ENCODE measurements at places on chromosomes 11 and 22.

DNA sequence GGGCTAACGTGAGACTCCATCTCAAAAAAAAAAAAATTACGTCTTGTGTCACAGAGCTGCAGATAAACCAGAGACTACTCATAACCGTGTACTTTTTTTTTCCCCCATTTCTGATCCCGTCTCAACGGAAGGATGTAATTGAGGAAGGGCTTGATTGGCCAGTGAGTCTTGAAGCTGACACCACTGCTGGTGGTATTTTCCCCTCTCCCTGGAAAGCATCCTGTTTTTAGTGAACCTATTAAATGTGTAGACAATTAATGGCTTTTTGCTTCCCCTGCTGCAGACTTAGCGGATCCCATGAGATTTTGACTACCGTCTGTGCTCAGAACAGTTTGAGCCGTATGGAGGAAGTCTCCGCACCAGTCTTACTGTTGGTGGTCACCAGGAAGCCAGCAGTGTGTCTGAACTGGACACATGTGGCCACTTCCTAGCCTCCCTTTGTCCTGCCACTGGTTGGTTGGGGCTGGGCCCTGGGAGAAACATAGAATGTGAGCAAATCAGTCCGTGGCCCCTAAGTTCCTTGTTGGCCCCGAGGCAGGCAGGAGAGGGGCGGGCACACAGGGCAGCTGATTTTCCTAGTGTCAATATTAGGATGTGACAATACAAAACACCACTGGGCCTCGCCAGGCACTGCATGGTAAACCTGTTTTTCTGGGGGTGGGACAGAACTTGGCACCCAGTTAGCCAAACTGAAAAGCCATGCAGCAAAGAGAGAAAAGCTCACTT, 3.1 kb downstream of the BIK start:
- DNase-seq, result no peak

GRCh38 chr11:72226701-72227100, 2.1 kb downstream of the INPPL1 start:
- DNase-seq, result no peak

DNA sequence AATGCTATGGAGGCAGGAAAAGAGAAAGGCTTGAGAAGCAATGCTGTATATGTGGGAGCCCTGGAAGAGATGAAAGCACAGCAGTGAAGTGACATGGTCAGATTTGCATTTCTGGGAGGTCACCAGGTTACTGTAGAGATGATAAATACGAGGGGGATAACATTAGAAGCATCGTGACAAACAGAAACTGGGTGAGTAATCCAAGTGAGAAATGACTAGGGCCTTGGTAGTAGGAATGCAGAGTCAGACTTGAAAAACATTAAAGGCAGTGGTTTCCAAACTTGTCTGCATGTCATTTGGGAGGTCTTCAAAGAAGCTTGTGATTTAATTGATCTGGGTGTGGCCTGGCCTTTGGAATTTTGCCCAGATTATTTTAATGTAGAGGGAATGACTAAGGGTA, 43.9 kb downstream of the CCDC34 start:
- DNase-seq, result no peak

DNA sequence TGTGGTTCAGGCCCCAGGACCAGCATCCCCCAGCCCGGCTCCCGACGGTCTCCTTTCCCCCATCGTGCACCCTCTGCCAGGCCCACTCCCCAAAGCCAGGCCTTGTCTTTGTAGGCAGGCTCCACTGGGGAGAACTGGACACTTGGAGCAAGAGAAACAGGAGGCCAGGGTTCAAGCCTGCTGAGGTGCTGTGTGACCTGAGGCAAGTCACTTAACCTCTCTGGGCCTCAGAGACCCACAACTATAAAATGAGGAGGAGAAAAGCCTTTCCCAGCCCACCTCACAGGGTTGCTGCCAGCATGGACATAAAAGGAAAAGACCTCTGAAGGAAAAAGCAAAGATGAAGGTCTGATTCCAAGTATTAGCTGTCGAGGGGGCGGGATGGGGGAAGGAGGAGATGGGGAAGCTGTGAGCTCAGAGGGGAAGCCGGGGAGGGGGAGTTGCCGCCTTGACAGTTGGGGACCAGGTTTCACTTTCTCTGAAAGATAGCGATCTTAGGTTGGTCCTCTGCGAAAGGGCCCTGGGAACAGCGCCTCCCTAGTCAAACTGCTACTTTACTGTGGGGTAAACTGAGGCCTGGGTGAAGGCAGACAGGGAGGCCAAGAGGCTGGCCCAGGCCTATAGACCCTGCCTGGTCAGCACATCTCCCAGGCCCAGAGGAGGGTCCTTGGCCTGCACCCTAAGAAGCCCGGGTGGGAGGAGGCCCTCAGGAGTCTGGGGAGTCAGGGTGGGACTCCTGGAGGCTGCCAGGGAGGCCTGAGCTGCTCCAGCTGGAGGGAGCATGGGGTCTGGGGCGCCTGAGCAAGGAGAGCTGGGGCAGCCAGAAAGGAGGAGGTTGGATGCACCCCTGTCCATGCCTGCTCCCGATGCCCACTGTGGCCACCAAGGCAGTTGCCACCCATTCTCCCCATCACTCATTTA, 991 bp upstream of the OSM start:
- no peak for DNase-seq

DNA sequence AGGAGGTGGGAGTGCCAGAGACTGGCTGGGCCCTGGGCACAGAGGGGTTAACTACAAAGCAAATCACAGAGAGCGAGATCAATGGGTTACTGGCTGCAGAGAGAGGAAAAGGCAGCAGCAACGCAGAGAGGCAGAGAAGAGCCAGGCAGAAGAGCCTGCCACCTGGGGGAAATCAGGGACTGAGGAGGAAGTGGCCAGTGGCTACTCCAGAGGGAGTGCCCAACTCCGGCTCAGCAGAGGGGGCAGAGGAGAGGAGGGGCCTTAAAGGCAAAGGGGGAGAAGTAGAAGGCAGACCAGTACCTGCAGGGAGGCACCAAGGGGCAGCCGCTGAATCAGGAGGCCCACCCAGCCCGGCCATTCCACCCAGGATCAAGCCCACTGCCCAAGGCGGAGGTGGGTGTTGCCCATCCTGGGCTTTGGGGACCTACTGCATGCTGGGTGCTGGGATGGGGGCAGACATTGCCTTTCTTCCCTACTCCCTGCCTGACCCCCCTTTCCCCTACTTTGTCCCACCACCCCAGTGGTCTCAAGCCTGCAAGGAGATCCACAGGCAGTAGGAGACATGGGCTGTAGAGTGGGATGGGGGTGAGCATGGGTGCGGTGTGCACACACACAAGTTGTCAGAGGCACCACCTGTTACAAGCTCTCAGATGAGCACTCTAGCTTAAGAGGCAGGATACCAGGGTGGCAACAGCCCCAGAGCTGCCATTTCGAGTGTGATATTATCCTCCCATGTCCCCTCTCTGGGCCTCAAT, 926 bp upstream of the GALR3 start:
- DNase-seq, result no peak

GRCh38 chr22:19801340-19802000, 40.9 kb downstream of the TBX1 start:
- DNase-seq, result no peak

- DNase-seq, result no peak
These were observed 71.6 kb downstream of the RPL27A start for GRCh38 chr11:8754241-8754640.

DNA sequence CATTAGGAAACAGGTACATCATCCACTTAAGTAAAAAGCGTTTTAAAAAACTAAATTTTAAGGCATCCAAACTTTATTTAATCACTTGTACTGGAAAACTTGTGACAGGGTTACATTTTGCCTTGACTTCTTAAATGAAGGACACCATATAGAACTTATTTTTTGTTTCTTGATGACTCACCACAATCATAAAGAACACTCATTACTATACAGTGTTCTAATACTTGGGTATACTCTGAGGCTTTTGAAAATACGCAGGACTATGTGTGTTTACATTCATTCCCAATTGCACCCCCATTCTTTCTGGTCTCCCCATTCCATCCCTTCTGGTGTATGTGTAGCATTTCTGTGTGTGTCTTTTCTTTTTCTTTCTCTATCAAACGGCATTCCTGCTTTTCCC, 69.9 kb downstream of the ZBTB44 start:
- DNase-seq, result no peak

DNA sequence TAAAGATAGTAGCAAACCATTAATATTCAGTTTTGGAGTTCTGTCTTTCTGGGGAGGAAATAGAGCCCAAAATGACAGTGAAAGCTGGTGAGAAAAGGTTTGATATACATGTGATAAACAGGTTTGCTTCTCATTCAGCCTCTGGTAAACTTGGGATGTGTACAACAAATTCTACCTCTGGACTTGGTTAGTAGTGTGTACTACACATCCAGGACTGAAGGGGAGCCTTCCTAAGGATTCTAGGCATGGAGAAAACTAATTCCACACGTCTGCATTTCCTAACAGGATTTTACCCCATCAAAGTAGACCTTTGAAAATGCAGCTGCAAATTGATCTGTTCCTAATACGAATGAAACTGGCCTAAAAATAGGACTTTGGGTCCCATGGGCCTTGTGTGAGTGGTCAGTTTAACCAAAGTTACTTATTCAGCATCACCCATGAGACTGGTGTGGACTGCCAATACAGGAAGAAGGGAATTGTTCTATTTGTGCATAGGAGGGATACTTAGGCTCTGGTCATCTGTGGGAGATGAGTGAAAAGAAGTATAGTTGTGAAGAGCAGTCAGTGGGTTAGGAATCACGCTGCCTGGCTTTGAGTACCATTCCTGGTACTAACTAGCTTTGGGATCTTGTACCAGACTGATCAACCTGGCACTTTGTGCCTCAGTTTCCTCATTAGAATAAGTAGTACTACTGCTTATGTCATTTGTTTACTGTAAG, 74.2 kb downstream of the YAP1 start:
- DNase-seq, result no peak

DNA sequence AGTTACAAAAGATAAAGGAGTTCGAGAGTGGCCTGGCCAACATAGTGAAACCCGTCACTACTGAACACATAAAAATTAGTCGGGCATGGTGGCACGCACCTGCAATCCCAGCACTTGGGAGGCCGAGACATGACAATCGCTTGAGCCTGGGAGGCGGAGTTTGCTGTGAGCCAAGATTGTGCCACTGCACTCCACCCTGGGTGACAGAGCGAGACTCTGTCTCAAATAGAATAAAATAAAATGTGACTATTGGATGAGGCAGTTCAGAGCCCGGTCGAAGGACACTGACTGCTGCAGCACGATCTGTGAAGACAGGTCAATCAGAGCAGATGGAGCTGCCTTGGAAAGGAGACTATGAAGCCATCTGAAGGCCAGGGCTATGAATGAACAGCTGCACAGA, 37.7 kb upstream of the ANO1 start:
- no peak for DNase-seq

DNA sequence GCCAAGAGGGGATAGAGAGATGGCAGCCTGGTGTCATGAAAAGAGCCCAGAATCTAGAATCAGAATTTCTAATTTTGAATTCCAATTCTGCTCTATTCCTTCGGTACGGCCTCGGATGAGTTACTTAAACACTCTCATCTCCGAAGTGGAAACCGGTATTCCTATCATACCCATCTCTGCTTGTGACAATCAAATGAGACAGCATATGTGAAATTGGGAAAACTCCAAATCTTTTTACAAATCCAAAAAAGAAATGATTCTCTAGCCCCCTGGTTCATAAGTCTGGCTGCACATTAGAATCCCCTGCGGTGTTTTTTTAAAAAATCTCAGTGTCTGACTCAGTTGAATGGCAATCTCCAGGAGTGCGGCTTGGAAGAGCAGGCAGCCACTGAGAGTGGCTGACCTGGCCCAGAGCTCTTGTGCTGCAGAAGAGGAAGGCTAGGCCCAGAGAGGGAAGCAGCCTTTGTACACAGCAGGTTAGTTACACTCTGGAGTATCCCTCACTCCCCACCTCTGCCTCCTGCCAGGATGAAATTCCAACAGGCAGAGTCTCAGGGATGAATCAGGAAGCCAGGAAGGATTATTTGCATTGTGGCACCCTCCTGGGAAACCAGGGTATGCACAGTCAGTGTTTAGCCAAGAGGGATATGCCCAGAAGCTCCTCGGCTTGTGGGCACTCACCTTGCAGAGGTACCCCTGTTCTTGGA, 93.6 kb upstream of the ISX start:
- no peak for DNase-seq

DNA sequence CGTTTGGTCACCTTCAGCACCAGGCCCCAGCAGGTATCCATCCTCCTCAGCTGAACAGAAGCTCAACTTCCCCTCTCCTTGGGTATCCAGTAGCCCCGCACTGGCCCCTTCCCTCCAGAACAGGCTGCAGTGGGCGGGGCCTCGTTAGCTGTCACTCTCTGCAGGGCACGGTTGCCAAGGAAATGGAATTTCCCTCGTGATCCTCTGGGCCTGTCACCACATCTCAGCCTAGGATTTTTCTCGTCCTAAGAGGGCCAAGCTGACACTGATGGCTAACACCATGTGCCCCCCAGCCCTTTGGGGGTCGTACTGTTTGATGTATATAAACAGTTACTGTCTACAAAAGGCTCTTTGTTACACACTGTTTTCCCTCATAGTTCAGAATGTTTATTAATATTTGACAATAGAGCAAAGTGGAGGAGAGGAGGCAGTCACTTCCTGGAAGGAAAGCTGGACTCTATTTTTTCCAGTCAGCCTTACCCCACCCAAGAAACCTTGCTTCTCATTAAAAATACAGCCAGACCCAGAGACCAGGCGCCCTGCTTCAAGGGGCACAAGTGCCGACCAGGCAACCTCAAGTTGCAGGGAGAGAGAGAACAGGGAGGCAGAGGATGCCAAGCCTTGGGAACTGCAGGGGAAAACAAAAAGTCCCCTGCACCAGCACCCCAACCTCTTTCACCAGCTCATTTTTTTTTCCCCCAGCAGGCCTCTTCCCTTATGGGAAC, 44.5 kb downstream of the FEZ1 start:
- no peak for DNase-seq

DNA sequence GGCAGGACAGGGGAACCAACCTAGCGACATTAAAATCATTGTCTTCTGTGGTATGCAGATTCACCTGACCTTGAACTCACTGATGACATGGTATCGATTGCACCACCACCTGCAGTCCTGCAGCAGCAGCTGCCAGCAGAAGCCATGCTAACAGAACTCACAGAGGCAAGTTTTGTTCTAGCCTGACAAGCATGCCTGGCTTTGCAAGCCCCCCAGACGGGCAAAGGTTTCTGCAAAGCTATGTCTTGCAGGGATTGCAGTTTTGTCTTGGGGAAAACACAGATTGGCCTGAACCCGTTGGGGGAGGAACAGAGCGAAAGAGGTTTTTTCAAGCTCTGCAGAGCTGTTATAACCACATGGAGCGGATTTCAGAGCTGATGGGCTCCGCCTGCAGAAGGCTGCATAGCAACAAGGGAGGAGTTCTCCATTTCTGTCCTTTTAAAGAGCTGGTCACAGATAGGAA, 221.0 kb downstream of the HIPK3 start:
- DNase-seq, result no peak

GRCh38 chr11:3370311-3370870, 8.6 kb downstream of the ZNF195 start:
- no peak for DNase-seq

GRCh38 chr11:10990637-10991193, 132.9 kb upstream of the ZBED5 start:
- no peak for DNase-seq

DNA sequence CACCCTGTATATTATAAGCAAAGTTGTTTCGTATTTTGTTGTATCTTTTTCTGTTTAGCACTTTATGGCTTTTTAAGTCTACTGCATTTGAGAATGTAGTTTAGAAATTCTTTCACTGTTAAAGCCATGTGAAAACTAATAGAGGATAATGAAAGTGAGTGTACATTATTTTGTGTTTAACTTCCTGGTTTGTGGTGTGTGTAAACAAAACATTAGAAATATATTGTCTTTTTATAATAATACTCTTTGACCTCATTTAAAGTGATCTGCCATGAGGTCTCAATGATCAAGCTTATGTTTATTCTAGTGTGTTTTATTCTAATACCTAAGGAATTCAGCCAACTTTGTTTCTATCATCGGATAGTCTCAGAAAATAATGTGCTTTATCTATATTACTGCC, 27.4 kb upstream of the TMEM45B start:
- DNase-seq, result no peak
